Umbilical cord (tissue), 2 donors: ENCODE measurements at places on chromosomes 7 and 10.

GRCh38 chr7:107999779-108000560, 3.0 kb downstream of the LAMB1 start:
- DNase-seq, result no peak

DNA sequence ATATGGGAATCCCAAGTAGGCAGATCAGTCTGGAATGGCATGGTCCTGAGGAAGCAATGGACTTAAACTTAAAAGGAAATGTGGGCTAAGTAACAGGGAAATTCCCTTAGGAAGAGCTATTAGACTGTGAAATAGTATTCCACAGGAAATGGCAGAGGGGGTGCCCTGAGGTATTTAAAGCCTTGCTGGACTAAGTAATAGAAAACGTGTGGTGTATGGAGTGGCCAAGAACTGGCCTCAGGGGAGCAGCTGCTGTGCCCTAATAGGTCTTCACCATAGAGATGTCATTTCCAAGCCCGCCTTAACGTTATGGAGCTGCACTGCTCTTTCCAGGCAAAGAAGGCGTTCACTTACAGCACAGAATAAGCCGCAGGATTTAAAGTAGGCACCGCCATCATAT, 365.2 kb upstream of the ZMIZ1 start:
- no peak for DNase-seq

DNA sequence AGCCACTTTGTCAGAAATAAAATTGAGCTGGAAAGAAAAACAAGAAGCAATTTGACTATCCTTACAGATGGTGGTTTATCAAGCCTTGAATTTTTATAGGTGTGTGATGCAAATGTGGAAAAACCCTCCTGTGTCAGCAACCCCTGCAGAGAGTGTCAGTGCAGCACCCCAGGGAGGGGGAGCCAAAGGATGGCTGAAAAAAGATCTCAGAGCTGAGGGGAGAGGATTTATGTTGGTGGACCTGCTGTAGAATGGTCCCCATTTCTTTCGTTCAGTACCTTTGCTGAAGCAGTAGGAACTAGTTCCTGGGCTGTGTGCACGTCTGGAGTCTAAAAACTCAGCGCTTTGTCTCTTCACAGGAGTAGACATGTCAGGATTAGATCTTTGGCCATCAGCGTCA, 239.0 kb downstream of the PHTF2 start:
- DNase-seq, result no peak

- DNase-seq, result no peak
These were observed 5.6 kb downstream of the CCSER2 start for GRCh38 chr10:84333864-84334451.

GRCh38 chr7:91098566-91098965, 165.7 kb upstream of the FZD1 start:
- peak; percentile 69 for DNase-seq

DNA sequence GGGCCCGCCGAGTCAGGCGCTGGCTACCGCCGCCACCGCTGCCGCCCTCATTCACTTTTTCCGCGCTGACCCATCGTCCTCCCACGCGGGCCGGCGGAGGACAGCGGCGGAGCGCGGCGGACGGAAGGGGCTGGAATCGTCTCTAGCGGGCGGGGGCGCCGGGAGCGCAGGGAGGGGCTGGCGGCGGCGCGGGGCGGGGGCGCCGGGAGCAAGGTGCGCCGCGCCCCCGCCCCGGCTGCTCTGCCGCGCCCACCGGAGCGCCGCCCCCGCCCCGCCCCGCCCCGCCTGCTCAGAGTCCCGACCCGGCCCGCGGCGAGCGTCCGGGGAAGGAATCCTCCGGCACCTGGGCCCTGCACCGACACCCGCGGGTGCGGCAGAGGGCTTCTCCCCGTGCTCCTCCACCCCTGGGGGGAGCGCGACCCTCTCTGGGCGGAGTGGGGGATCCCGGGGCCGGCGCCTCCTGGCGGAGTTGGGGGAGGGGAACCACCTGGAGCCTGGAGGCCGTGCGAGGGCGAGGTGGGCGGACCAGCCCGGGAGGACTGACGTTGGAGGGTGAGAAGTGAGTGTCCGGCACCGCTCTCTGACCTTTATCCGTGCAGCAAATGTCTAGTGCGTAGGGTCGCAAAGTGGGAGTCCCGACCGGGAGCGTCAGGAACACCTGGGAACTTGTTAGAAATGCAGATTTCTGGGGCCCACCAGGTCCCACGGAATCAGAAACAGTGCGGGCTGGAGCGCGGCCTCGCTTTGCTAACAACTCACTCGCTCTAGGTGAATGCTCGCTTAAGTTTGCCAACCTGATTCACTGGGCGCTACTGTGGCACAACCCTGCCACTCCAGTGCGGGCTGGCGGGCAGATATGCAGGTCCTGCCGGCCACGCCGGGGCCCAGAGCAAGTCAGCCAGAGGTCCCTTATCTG, at the start of gene COBL:
COBL (minus strand) TSS at position 144 of the 916 bp plus-strand sequence. CDS start 176 bp downstream, outside the sequence.
- DNase-seq, result no peak
